Hepatic stellate cell (primary cell): ENCODE measurements at places on chromosomes 5 and 9.

- no peak for DNase-seq
These were observed 31.3 kb downstream of the CCDC69 start for GRCh38 chr5:151192626-151193025.

- DNase-seq: no peak
These were observed 39.9 kb downstream of the MOCS2 start for GRCh38 chr5:53069626-53070025.

DNA sequence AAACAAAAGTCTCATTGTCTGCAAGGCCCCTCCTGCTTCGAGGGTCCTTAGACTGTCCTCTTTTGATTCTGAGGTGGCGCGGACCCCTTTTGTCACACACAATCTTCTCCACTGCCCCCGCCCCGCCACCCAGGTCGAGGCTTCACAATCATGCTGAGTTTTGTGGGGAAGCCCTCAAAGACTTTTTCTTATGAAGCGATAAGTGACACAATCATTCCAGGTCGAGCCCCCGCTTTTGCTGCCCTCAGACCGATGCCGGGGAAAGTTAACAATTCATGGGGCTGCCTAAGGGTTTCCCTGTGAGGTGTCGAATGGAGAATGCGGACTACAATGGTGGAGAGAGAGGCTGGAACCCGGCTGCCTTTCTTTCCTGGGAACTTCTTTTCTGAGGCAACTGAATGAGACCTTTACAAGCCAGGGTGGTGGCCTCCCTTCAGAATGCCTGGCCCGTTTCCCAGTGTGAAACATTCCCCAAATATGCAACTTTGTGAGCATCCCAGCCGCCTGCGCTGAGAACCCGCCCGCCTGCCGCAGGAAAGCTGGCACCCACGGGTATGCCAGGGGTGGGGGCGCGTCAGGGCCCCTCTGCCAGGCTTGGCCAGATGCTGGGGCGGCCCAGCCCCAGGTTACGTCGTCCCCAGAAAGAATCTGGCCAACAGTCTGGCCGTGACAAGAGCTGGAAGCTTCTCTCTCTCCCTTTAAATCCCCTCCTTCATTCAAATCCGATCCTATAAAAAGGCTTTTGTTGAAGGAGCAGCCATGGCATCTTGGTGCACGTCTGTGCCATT lies 71.9 kb downstream of the MAP1B start:
- peak; percentile 80 for DNase-seq

GRCh38 chr5:74251141-74252035 lies 389.1 kb downstream of the ENC1 start:
- DNase-seq: peak; percentile 70

GRCh38 chr5:40615586-40616170 lies 64.0 kb upstream of the PTGER4 start:
- DNase-seq: no peak

GRCh38 chr9:93996863-93997262 lies 41.7 kb upstream of the BARX1 start:
- no peak for DNase-seq

GRCh38 chr5:97888439-97888838 lies 705.4 kb upstream of the RIOK2 start:
- DNase-seq: no peak

GRCh38 chr5:78472469-78473106 lies 112.2 kb downstream of the SCAMP1 start:
- DNase-seq: no peak

DNA sequence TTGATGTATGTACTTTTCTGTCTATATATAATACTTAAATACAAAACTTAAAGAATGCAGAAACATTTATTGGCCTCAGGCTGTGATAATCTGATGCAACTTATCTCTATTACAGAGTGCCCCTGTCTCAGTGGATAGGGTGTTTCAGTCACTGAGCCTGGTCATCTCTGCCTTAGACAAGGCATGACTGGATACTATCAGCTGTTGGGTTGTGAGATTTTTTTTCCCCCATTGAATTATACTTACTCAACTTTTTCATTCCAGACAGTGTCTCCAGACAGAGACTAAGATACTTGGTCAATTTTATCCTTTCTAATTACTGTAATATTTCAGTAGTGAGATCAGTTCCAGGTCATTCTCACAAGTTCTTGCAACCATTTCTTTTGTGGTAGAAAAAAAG lies 26.7 kb downstream of the XRCC4 start:
- no peak for DNase-seq

DNA sequence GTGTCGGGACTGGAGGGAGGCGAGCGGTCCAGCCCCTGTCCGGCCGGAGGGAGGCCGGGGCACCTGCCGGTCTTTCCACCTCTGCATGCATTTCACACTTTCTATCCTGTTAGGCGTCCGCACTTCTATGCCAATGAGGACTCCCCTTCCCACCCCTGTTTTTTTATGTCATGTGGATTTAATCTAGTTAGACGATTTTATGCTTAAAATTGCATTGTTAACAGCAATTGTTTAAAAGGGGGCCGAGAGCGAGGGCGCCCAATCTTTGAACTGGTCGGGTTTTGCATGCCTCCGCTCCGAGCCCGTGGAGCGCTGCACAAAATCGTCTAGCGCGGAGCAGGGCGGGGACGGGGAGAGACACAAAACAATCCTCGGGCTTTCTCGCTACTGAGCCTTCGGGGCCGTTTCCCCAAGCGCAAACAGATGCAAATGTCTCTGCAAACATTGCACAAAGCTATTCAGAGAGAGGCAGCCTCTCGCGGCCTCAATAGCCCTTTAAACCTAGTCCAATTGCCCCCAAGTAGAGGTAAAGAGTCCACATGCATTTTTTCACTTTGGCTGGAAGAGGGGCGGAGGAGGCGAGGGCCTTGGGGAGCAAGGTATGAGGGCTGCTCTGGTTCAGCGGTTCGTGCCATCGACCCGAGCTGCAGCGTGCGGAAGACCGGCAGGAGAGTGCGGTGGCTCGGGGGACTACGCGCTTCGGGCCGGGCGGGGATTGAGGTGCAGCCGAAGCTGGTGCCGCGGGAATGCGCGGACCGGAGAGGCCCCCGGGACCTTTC lies 37.5 kb upstream of the TIFAB start:
- no peak for DNase-seq

DNA sequence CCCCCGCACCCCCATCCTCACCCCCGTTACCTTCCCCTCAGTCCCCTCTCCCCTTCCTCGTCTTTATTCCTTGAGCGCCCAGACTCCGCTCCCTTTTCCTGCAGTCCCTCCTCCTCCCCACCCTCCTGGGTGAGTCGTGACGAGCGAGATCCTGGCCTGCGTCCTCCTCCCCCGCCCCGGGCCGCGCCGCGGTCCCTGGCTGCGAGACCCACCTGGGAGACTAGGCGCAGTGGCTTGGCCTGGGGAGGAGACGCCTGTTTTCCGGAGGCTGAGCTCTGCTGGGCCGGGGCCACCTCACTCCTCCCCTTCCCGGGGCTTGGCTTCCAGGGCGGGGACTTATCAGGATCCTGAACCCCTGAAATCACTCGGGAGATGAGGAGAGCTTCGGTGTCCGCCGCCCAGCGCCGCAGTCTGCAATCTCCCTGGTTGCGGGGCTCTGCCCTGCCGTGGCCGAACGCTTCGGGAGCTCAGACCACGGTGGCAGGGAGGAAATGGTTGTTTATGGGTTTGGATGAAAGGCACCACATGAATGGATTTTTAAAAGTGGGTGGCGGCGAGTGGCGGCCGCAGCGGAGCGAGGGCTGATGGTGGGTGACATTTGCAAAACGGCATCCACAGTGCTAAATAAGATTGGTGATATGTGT lies 984 bp downstream of the STXBP1 start:
- peak; percentile 77 for DNase-seq

GRCh38 chr5:32984851-32985610 lies 273.9 kb downstream of the NPR3 start:
- peak; percentile 49 for DNase-seq

GRCh38 chr5:73299665-73300336 lies 126.8 kb downstream of the TMEM174 start:
- DNase-seq: no peak

DNA sequence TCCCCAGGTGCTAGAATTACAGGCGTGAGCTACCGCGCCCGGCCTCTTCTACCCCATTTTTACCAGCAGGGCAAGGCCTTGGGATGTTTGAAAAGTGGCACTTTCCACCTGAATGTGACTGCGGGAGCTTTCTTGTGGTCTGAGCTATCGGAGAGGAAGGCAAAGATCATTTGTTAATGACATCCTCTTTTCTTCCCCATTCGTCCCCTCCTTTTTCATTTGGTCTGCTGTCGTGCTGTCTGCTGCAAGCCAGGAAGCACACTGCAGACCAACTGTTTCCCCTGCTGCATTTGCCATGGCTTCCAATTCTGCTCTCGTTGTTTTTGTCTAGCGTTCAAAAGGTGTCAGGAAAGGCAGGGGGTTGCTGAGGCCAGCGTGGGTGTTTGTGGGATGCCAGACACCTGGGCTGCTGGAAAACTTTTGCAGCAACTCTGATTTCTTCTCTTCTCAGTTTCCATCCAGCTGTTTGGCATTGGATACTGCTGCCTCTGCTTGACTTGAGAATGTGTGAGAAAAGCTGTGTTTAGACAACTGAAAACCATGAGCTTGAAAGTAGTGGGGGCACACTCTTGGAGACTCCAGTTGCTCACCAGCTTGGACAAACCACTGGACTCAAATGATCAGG lies 196.4 kb upstream of the MSX2 start:
- no peak for DNase-seq

DNA sequence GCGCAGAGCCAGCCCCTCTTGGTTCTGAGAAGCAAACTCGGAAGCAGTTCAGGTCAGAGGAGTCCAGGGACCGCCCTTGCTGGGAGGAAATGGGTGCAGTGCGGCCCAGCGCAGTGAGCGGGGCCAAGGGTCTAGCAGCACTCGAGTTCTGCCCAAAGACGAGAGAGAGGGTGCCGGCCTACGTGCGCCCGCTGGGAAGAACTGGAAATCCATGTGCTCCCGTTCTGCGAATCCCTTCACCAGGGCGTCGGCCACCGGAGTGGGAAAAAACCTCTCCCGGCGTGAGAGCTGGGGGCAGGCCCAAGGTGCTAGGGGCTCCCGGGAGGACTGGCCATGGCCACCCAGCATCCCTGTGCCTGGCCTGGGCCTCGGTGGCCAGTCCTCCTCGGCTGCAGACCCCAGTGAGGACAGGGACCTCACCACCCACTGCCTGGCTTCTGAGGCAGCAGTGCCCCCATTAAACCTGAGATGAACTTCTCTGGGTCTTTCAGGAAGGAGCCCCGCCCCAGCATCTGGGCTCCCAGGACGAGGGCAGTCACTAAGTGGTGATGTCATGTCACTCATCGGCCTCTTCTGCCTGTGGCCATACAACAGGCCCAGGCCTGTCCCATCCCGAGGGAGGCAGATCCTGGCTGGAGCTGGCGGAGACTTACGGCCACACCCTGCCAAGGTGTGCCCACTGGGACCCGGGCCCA lies 10.6 kb downstream of the TMEM250 start:
- DNase-seq: no peak

- DNase-seq: no peak
These were observed 21.9 kb upstream of the BOD1 start for GRCh38 chr5:173638126-173639040.

DNA sequence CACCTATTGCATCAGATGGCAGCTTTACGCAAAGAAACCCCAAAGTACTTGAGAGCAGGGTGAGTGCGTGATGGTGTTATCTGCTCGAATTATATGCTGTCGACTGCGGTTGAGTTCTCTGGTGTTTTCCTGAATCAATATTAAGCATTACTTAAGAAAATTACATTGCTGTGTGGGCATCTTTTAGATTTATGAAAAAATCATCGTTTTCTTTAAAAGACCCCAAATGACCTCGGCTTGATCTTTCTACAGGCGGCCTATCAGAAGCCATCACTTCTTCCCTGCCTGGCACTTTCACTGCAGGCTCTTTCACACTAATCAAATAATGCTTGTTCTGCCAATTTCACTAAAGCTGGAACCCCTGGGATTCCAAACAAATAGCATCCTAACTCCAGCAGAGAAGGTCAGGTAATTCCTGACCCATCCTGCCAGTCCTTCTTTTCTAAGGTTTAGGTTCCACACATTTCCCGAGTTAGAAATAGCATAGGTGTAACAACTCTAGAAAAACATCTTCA lies 1.7 kb downstream of the UBE2QL1 start:
- no peak for DNase-seq

- no peak for DNase-seq
These were observed 68.5 kb downstream of the ANKRD31 start for GRCh38 chr5:75168026-75168735.

DNA sequence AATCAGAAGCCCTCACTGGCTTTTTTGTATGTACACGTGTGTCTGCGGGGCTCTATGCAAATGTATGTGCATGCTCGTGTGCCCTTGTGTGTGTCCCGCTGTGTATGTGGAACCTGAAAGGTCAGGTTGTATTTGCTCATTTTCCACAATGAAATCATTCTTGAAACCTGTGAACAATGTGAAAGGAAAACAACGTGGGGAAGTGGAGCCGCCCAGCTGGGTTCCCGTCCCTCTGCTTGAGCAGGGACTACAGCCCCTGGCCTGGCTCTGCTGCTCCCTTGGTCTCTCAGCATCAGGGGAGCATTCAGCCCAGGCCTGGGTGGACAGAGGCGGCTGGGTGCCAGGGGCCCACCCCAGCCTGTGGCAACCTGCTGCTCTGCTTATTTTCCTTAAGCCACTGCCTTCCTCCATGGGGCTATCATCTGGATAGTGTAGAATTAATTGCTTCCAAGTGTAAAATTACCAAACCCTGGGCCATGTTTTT lies 3.0 kb downstream of the ECSCR start:
- no peak for DNase-seq

GRCh38 chr9:36530224-36530623 lies 42.5 kb upstream of the MELK start:
- no peak for DNase-seq

- no peak for DNase-seq
These were observed 85.8 kb downstream of the CRB2 start for GRCh38 chr9:123441769-123442168.

DNA sequence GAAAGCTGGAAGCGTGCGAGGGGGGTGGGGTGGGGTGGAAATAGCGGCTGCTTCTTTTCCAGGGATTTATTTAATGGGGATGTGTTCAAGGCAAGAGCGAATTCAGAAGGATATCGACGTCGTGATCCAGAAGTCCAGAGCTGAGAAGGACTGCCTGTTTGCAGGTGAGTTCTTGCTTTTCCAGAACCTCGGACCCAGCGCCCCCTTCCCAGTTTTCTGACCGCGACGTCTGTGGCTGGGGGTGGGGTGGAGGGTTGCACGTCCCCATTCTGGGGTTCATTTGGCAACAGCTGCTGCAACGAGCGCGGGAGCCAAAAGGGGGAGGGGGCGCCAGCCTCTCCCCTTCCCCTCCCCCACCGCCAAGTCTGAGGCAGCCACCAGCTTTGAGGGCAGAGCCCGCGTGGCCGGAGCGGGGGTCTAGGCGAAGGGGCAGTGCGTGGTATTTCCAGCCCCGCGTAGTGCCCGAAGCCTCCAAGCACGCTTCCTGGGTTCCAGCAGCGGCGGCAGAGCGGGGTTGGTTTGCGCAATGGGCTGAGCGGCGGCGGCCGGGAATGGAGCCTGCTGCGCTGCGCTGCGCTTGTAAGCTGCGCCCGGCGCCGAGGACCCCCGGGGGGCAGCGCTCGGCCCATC lies 701 bp downstream of the PARP8 start:
- peak; percentile 32 for DNase-seq

DNA sequence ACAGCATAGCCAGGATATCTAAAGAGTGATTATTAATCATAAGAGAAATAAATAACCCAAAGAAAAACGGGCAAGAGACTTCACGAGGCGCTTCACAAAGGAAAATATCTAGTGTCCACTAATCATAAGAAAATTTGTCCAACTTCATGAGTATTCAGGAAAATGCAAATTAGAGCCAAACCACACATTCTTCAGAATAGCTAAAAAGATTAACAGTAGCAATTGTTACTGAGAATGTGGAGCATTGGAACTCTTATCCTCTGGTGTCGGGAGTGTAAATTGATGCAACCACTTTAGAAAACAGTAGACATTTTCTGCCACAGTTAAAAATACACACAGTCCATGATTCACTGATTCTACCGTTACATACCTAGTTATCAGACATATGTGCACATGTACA lies 145.7 kb downstream of the CWC27 start:
- no peak for DNase-seq

GRCh38 chr5:173901705-173902104 lies 13.6 kb downstream of the CPEB4 start:
- no peak for DNase-seq
